ENCODE measurements at places on chromosomes 1 and 21.
A peak's percentile ranks its signal among the peaks of the same experiment; 100 is the strongest.

- DNase-seq: no peak
Observed at GRCh38 chr1:44284184-44284583, 70.9 kb downstream of the ERI3 start.

DNA sequence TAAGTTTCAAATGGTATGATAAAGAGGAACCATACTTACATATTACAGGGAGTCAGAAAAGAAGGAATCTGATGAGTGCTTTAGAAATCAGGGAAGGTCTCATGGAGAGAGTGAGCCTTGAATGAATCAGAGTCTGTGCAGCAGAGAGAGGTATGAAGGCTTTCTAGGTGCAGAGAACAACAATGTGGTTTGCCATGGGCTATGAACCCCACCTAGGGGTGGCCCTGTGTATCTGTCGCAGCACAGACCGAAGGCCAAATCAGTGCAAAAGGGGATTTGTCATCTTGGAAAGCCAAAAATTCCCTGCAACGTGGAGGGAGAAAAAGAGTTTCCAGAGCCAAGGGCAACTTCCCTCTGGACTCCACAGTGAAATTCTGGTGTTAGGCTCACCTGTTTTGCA is 3.5 kb downstream of the PAPPA2 start:
- DNase-seq: no peak

DNA sequence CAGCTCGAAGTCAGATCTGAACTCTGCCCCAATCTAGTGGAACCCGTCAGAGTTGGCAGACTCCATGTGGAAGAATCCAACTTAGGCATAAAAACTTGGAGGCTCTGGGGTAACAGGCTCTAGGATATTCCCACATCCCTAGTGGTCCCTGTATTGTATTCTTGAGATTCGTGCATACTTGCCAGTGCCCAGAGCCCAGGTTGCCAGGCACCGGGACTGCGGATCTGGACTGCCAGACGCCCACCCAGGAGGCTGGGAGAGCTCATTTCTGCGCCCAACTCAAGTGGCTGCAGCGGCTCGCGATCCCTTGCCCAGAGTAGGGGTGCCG is 1.1 kb downstream of the GRIK1 start:
- no peak for DNase-seq

DNA sequence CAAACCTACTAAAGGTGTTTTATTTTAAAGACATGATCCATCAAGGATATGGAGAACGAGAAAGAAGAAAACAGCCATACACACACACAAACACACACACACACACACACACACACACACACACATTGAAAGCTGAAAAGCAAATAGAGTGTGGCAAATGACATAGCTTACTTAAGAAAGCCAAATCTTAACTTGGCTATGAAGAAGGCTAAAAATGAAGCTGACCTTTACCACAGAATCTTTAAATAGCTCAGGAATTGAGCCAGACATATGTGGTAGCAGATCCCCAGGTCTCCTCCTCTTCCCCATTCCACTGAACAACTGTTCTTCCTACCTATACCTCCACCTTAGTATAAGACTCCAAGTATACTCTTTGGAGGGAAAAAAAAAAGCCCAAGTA is 185.6 kb downstream of the CLEC20A start:
- DNase-seq: no peak

- DNase-seq: no peak
Observed at GRCh38 chr1:227944090-227944930, 3.4 kb downstream of the WNT9A start.

DNA sequence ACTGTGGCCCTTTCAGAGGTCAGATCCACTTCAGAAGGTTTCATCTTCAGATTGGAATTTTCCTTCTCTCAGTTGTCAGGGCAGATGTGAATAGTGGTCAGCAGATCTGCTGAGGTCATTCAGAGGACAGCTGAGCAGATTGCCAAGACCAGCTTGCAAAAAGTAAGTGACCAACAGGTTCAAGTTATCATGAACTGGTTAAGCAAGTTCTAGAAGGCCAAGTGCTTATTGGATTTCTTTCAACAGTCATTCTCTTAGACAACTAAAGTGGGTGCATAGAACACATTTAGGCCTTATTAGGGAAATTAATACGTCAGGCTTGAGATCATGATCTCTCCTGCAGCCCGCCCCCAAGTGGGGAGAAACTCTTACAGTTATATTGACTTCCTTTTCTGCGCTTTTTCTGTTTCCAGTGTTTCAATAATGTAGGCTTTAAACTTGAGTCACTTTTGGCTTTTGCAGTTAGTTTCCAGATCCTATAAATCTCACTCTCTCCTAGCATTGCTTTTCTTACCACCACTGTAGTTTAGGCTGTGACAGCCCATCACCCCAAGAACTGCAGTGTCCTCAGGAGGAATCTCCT is 96.4 kb downstream of the C1orf21 start:
- no peak for DNase-seq

DNA sequence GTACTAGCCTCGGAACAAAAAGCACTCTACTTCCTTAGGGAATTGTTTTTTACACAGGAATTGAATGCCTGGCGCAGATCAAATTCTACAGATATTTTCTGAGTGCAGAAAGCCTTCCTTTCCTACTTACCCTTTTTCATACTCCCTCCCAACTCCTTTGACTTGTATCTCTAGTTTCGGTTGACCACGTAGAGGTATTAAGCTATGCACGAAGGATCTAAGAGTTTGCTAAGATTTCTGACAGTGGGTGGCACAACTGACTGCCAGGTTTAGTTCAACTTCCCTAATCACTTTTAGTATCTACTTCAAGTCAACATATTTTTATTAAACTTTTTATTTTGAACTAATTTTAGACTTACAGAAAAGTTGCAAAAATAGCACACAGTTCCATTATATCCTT is 5.0 kb downstream of the TOR1AIP2 start:
- no peak for DNase-seq

DNA sequence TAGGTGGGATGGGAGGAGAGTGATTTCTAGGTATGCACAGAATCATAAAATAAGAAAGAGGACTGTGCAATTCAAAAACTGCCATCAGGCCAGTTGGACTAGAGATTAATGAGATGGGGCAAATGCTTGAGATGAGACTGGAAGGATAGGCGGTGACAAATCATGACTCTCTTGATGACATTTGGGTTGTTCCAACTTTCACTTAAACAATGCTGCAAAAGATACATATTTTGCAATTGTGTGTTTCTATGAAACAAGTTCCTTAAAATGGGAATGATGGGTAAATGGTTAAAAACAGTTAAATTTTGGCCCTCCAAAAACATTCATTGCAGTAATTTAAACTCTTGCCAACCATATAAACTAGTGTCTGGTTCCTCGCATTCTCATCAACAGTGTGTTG is 55.2 kb downstream of the RNASEL start:
- DNase-seq: no peak

- peak; percentile 57 for DNase-seq
Observed at GRCh38 chr1:64543831-64544230, 73.9 kb downstream of the CACHD1 start.

DNA sequence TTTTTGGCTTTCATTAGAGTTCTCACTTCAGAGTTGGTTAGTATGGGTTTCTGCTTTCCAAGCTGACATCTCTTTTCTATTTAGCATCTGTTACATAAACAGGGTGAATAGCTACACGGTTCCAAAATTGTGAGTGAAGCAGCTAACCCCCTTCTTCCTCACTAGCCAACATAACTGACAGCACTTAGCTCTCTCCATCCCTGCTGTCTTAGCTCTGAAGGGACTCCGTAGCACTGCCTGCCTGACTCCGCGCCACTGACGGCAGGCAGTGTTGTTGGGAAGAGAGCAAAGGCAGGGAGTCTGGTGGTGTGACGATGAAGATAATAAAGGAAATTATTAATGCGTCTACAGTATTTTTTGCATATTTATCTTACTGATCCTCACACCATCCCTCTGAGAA is 247.0 kb downstream of the PTBP2 start:
- no peak for DNase-seq

DNA sequence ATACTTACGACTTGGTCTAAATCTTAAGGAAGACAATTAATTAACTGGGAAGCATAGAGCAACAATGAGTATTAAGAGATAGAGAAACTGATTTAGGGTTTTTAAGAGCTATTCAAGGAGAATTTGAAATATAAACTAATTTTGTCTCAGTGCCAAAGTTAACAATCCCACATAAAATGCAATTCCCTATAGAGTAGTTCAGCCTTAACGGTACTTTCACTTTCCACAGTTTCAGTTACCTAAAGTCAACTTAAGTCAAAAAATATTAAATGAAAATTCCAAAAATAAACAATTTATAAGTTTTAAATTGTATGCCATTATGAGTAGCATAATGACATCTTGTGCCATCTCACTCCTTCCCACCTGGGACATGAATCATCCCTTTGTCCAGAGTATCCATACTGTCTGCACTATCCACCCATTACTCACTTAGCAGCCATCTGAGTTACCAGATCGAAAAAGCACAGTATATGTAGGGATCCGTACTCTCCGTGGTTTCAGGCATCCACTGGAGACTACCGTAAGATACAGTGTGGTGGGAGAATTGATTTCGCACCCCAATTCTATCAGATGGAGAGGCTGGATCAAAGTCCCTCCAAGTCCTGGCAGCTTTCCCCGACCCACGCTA is 4.8 kb upstream of the SARS1 start:
- peak; percentile 57 for DNase-seq

DNA sequence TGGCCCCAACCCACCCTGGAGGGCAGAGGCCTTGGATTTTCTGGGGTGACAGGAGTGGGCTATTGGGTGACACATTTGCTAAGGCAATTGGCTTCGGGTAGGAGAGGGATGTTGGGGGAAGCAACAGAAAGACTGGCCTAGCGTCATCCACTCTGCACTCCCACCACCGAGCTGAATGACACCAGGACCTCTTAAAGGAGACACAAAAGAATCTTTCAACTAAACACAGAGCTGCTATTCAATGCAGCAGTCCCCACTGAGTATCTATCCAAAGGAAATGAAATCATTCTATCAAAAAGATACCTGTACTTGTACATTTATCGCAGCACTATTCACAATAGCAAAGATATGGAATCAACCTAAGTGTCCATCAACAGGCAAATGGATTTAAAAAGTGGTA is 6.2 kb downstream of the TFF2 start:
- DNase-seq: no peak

- DNase-seq: peak; percentile 3
Observed at GRCh38 chr1:165793951-165794350, 25.3 kb upstream of the TMCO1 start.

DNA sequence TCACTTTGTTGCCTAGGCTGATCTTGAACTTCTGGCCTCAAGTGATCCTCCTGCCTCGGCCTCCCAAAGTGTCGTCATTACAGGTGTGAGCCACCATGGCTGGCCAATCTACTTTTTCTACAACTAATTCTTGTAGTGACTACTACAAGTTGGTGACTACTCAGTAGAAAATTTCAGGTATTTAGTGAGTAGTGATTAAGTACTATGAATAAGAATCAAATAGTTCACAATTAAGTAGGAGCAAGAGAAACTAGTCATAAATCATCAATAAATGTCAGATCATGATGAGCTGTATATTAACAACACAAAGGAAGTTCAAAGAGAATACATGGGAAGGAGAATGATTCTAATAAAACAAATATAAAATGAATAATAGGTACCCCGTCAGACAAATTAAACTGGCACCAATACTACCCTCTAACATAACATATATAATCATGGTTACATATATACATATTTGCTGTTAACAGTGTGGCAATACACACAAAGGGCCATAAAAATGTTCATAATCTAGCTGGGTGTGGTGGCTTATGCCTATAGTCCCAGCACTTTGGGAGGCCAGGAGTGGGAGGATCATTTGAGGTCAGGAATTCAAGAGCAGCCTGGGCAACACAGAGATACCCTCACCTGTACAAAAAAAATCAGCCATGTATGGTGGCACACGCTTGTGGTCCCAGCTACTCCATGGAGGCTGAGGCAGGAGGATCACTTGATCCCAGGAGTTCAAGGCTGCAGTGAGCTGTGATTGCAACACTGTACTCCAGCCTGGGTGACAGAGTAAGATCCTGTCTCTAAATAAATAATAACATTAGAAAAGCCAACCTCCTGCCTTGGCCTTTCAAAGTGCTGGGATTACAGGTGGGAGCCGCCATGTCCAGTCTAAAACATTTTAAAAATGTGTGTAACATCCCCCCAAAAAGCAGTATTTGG is 19.1 kb downstream of the YY1AP1 start:
- no peak for DNase-seq

DNA sequence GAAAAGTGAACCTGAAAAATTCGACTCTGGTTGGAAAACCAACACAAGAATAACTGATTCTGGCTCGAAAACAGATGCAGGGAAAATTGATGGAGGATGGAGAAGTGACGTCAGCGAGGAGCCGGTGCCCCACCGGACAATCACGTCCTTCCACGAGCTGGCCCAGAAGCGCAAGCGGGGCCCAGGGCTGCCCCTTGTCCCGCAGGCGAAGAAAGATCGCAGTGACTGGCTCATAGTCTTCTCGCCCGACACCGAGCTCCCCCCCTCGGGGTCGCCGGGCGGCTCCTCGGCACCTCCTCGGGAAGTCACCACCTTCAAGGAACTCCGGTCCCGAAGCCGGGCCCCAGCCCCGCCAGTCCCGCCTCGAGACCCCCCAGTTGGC is 1.9 kb downstream of the RUSC1 start:
- DNase-seq: peak; percentile 43

DNA sequence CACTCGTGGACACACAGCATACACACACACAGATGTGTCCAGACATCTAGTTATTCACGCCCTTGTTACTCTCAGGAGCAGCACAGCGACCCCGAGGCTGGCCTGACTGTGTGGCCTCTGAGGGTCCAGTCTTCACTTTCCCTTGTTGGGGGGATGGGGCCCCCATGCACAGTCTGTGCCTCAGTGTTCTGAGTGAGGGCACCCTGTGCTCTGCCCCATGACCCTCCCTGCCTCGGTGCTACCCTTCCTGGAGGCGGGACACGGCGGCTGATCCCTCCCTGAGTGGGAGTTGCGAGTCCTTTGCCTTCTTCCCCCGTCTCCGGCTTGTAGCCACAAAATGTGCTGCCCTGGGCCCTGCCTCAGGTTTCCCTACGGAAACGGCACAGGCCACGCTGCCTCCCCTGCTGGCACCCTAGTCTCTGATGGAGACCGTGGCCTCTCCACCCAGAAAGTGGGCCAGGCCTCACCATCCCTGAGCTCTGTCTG is 8.6 kb downstream of the CSTB start:
- no peak for DNase-seq
